ENCODE measurements at places on chromosomes 12 and 14. TPM values are rescaled to one million over a fixed set of nuclear protein-coding genes. Genes with fewer than 3 reads are reported as not detected.
A peak's percentile ranks its signal among the peaks of the same experiment; 100 is the strongest.

RNASE3 gene
- total RNA-seq, result not detected

DNA sequence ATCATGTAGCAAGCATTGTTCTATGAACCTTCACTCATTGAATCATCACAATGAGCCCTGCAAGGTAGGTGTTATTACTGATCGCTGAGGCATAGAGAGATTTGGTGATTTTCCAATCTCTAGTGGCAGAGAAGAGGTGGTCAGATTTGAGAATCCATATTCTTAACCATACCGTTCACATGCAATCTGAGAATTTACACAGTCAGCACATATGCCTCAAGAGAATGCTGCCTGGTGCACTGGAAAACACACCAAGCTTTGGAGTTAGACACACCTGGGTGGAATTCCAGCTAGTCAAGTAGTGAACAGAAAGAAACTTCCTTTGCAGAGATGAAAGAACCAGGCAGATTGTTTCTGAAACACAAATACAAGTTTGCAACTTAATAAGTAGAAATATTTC lies 94.1 kb downstream of the LGR5 start:
- DNase-seq, result no peak

DNA sequence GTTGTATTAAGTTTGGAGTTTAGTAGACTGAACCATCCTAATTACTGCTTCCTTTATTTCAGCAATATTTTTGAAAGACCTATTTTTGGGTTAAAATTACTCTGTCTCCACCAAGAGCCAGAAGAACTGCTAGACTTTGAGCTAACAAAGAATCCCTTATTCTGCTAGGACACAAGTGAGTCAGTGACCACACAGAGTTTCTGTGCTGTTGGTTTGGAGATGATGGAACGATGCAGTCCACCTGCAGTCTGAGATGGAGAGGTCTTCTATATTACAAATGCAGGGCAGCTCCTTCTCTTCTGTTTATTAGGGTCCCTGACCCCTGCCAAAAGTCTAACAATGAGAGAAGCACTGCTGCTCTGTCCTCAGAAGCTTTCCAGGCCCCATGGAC lies 6.7 kb upstream of the STXBP6 start:
- no peak for DNase-seq

- no peak for DNase-seq
These were observed 49.8 kb downstream of the CKAP4 start for GRCh38 chr12:106197906-106198623.

DNA sequence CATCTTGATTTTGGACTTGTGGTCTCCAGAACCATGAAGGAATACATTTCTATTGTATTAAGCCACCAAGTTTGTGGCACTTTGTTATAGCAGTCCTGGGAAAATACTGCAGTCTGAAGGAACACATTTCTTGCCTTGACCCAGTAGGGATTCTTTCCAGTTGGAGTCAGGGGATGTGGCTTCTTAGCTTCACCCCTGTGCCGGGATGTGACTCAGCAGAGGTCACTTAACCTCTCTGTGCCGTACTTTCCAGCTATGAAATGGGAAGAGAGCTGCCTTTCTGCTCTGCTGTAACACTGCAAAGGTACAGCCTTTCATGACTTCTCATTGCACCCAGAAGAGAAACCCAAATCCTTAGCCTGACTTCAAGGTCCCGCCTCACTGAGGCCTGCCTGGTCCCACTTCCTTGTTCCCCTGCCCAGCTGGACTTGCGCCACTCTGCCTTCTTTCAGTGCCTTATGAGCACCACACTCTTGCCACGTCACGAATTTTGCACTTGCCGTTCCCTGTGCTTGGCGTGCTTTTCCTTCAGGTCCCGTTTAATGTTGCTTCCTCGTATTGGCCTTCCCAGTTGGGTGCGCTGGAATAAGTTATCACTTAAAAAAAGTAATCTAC lies 24.2 kb downstream of the CHST11 start:
- DNase-seq, result peak; percentile 85
